Head of caudate nucleus (tissue), 42 donors: ENCODE measurements at places on chromosomes 1 and 21.

GRCh38 chr1:55192093-55192492, 23.1 kb downstream of the USP24 start:
- DNase-seq = no peak

DNA sequence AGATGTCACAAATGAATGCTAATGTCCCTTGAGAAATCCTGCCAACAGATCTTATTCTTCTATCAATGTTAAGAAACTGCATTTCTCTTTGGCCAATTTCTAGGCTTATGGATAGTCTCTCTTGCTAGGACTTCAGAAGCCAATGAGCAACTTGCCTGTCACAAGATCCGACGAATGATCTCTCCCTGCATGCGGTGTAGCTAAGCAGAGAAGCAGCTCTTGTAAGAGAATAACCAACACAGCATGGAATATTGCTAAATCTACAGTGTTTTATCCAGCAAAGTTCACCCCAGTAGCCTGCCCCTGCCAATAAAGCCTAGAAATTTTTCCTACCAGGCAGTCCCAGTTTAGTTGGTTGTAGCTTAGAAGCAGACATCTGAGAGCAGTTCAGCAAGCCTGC, 2.1 kb upstream of the SLC44A5 start:
- no peak for DNase-seq

GRCh38 chr1:110160538-110161100, 10.3 kb downstream of the SLC6A17 start:
- no peak for DNase-seq

DNA sequence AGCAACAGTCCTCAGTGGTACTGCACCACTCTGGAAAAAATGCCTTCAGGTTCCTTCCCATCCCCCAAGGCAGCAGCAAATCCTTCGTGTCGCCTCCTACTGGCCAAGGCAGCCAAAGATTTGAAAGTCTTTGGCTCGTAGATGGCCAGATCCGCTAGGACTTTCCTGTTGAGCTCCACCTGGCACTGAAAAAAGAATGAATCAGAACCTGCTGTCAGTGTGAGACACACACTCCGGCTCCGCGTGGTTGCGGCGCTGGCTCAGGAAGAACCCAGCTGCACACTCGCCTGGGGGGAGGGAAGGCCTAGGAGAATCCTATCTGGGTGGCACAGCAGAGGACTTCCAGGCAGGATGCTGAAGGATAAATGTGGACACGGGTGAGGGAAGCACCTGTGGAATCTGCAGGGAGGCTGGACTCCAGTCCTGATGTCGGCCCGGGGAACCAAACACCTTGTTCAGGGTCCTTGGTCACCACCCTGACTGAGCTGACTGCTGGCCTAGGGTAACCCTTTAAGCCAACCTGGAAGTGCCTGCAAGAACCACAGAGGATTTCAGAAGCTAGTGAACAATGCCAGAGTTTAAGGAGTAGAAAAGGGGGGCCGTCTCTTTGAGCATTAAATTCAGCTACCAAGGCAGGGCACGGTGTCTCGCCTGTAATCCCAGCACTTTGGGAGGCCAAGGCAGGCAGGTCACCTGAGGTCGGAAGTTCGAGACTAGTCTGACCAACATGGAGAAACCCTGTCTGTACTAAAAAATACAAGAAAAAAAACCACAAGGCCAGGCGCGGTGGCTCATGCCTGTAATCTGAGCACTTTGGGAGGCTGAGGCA, 3.2 kb upstream of the CCNL2 start:
- DNase-seq = no peak

- DNase-seq = no peak
Measured at GRCh38 chr1:85313888-85314696, 37.7 kb upstream of the BCL10 start.

DNA sequence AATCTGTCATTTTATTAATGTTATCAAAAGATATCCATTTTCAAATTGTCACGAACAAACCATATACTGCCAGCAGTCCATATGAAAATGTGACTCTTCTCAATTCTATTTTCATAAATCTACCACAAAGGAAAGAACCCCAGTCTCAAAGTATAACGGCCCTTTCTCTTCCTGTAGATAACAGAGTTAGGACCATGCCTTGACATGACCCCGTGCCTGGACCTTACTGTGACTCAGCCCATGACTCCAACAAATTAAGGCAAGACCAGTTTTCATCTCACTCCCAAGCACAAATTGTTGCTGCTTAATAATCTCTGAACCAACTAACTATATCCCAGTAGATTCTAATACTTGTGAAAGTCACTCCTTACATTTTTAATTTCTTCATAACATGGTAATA, 124.4 kb upstream of the NFIA start:
- no peak for DNase-seq

DNA sequence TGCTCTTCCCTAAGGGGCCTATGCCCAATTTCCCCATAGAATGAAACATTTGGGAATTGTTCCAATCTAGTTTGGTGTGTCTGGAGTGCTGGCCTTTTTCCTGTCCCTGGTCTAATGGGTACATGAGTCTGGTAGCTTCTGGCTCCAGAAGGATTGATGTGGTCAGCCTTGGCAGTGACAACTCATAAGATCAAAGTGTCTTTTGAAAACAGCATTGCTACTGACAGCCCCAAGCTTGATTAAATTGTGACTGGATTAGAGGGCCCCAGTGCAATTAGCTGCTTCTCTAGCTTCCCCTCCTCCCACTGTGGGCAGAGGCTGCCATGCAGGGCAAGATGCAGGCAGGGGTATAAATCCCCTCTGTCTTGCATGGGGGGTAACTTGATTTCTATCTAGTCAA, 130.9 kb downstream of the UCK2 start:
- no peak for DNase-seq

- DNase-seq = peak; percentile 81
Measured at GRCh38 chr1:147669469-147670318, 630 bp downstream of the ACP6 start.

- no peak for DNase-seq
Measured at GRCh38 chr1:235945775-235946570, 79.3 kb upstream of the LYST start.

DNA sequence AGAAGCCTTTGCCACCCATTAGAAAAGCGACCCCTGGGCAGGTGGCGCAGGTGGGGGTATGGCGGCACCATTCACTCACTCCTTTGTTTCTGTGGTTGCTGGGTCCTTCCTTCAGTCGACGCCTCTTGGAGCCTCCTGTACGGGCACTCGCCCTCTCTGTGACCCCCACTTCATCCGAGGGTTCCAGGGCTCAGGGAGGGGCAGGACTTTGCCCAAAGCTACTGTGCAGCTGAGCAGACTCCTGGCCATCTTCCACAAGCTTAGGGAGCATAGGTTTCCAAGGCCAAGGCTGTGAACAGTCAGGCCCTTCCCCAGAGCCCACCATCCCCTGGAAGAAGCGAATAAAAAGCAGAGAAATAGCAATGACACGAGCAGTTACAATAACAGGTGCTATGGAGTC, 190.7 kb upstream of the ARHGEF16 start:
- DNase-seq = no peak

DNA sequence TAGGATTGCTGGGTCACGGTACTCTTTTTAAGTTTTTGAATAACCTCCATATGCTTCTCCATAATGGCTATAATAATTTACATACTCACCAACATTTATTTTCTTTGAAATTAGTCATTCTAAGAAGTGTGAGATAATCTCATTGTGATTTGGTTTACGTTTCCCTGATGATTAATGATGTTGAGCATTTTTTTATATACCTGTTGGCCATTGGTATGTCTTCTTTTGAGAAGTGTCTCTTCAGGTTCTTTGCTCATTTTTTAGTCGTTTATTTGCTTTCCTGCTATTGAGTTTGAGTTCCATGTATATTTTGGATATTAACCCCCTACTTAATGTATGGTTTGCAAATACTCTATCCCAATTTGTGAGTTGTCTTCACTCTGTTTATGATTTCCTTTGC, 9.3 kb downstream of the RNF187 start:
- DNase-seq = no peak

DNA sequence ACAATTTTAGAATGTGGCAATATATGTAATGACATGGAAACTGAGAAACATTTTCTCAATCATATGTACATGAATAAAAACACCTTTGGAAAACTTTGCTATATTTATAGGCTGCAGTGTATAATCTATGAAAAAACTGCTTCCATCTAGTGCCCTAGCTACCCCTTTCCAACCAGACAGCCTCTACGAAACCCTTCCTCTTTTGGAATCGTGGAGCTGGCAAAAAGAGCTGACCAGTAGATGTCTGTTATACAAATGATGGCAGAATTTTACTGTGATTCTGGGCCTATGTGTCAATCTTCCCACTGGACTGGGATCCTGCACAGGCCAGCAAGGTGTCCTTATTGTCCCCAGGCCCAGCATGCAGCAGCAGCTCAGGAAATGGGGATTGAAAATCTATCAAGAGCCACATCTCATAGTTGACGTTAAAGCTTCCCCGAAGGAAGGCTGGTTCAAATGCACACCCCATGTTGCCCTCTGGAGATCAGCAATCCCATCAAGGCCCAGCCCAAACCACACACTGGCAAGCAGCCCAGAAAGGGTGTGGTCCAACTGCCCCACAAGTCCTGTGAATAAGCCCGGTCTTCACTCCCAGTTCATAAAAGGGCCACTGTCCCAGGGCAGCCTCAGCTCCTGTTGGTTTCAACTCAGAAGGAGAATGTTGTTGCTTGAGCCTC, 8.8 kb upstream of the FAM20B start:
- DNase-seq = peak; percentile 79

DNA sequence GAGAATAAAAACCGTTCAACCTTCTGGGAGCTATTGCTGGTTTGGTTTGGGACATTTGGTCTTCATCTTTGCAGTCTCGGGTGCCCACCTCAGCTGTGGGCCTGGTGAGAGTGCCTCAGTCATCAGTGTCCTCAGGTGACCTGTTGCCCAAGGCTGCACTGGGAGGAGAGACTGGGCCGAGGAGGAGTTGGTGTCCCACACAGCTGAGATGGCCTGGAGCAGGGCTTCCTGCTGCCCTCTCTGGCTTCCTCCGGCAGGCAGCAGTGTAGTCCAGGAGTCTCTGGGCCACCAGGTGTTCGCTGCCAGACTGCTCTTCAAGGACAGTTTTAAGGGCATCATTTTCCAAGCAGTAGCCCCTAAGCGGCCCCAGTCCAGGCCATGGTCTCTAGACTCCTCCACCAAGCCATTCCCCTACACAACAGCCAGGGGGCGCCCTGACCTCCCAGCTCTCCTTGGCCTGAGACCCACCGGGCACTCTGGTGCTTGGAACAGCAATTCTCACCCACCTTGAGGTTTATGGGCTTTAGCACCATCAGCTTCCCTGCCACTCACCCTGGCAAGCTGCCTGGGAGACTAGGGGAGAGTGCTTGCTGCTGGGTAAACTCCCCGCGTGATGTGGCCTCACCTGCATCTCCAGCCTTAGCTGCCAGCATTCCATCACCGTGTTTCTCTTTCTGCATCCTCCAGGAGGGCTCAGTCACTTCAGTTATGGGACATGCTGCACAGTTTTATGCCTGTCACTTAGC, 9.1 kb upstream of the SYTL1 start:
- DNase-seq = peak; percentile 49

DNA sequence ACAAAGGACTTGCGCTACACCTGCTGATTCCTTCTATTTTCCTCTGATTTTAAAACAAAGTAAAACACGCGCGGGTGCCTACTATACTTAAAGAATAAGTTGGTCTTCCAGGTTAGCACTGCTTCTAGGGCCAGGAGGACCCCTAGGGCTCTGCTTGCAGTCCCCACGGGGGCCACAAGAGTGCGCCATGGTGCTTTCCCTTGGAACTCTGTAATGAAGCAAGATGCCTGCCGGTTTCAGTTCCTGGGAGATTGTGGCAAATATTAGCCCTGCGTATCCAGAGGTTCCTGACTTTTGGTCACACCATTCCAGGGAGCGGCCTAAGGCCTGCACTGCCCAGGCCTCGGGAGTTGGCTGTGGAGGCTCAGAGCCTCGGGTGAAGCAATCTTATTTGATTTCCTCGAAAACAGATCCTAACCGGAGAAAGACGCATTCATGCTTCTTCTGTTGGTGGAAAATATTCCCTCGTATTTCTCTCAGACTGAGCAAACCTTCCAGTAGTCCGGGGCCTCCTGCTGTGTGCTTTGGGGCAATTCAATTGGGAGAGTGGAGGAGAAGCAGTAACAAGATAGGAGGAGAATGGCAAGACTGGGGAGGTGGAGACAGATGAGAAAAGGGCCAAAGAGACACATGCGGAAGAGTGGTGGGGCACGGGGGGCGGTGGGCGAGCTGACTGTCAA, 25.3 kb downstream of the ADAM30 start:
- DNase-seq = peak; percentile 79

DNA sequence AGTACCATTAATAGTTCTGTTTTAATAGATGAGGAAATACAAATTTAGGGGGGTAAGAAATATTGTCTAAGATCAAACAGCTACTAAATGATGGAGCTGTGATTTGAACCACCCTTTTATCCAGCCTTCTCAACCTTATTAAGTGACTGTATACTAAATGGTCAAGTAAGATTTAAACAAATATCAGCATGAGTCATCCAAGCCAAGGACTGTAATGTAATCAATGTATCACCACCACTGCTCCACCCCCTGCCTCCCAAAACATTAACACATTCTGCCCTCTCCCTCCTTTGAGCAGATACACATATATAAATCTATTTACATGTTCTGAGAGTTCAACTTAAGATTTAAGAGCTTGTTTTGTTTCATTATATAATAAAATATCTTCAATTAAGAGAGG, 58.9 kb downstream of the LRRC40 start:
- DNase-seq = no peak

GRCh38 chr1:29736582-29737188, 500.4 kb downstream of the PTPRU start:
- DNase-seq = no peak

DNA sequence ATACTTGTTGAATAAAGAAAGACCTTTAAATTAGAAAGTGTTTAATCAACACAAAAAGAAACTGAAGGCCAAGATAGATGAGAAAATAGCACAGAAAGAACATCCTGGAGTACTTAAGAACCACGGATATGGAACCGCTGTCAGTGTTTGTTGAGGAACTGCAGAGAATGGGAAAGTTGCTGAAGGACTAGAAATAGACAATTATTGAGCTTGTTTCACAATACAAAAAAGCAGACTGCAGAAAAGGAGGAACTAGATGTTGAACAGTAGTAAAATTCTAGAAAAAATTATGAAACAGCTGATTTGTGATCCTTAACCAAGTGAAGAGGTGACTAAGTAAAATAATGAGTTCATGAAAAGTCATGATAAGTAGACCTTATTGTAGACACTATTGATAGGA, 29.7 kb downstream of the MYSM1 start:
- no peak for DNase-seq

DNA sequence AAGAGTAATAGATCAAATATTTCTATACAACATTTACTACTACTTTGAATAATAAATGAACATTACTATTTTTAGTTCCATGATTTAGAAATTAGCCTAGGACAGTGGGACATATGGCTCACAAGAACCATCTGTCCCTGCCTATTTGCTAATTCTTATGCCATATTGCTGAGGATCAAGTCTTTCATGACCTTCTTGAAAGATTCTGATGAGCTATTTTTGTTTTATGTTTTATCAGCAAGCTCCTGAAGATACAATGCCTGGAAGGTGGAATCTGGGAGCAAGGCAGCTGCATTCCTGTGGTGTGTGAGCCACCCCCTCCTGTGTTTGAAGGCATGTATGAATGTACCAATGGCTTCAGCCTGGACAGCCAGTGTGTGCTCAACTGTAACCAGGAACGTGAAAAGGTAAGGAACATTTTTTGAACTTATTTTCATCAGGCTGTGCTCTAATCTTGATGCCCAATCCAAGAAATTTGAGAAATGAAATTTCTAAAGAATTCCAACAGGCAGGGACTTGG, 326.7 kb downstream of the PAPPA2 start:
- no peak for DNase-seq
